Mesenteric fat pad (tissue), 1 donor: ENCODE measurements at places on chromosomes 7 and 10.

DNA sequence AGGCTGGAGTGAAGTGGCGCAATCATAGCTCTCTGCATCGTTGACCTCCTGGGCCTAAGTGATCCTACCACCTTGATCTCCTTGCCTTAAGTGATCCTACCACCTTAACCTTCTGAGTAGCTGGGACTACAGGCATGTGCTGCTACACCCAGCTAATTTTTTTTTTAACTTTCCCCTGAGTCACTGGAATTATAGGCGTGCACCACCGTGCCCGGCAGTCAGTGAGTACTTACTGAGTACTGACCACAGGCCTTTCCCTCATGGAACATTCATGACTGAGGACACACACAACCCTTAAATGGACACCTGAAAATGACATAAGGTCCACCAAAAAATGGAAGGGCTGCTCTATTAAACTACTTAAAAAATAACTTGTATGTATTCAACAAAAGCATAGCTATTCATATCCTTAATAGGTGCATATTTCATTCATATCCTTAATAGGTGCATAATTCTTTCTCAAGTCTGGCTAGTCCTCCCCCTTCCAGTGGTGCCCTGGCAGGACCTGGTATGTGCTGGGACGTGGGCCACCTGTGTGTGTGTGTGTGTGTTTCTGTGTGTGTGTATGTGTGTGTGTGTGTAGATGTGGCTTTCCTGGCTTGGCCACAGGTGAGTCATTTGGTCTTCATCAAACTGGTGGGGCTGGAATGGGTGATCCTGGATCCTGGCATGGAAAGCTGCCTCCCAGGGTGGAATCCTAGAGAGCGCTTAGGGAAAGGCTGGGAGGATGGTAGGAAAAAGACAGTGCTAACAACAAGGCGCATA, 3.5 kb downstream of the FAM180A start:
- no peak for DNase-seq

DNA sequence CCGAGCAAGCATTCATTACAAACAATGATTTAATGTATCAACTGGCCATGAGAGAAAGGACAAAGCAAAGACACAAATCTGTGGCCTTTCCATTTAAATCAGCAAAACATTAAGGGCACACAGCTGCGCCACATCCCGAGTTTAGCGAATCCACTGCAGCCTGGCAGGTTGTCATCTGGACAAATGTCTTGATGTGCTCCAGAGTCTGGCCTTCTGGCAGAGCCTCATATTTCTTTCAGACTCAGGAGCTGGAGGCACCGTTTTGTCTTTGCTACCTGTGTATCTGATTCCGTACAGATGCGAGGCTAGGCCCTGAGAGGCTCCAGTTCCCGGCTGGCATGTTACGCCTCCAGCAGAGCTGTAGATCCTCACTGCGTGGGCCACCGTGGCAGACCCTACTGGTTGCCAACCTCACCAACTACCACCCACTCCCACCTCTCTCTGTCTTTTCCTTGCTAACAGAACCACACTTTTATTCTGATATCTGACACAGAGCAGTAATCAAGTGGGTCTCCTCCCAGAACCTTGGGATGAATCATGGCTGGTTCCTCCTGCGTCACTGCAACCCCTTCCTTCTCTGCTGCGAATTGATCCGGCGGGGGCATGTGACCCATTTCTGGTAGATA, 40.9 kb upstream of the EFCAB10 start:
- peak; percentile 51 for DNase-seq

- no peak for DNase-seq
These were observed 1216.5 kb upstream of the AUTS2 start for GRCh38 chr7:68381731-68382130.

GRCh38 chr10:31166606-31167005, 134.9 kb upstream of the ZNF438 start:
- no peak for DNase-seq

GRCh38 chr7:30750683-30751650, 968 bp upstream of the INMT start:
- no peak for DNase-seq

DNA sequence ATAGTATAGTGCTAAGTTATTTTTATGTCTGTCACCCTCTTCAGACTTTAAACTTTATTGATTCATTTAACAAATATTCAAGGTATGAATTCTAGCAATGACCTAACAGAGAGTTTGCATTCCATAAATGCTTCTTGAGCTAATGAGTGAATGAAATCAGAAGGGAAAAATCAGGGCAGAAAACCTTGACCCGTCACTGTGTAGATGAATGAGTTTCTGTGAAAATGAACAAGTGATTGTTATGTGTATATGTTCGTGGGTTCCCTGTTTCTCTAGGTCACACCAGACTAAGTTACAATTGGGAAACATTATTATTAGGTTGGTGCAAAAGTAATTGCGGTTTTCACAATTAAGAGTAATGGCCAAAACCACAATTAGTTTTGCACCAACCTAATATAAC, 30.1 kb downstream of the APBB1IP start:
- DNase-seq: no peak

DNA sequence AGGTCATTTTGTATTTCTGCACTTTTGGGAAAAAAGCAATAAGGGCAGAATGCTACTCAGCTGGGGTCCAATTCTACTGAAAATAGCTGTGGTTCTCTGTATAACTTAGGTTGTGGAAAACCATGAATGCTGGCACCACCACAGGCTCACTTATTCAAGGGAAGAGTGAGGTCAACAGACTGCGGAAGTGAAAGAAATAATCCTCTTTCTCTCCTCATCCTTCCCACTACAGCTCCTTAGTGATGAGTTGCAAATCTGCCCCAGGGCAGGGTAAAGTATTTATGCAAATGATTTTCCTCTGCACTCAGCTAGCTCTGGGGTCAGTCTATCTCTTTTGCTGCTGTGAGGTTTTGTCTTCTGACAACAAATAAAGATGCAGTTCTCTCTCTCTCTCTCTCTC, 74.1 kb upstream of the PTPRZ1 start:
- no peak for DNase-seq
